Right renal cortex interstitium (tissue), 3 donors: ENCODE measurements at places on chromosomes 5 and 9. TPM values are rescaled to one million over a fixed set of nuclear protein-coding genes. Genes with fewer than 3 reads are reported as not detected.
A peak's percentile ranks its signal among the peaks of the same experiment; 100 is the strongest.

The AK8 gene
- 3.4 TPM for polyA plus RNA-seq

DNA sequence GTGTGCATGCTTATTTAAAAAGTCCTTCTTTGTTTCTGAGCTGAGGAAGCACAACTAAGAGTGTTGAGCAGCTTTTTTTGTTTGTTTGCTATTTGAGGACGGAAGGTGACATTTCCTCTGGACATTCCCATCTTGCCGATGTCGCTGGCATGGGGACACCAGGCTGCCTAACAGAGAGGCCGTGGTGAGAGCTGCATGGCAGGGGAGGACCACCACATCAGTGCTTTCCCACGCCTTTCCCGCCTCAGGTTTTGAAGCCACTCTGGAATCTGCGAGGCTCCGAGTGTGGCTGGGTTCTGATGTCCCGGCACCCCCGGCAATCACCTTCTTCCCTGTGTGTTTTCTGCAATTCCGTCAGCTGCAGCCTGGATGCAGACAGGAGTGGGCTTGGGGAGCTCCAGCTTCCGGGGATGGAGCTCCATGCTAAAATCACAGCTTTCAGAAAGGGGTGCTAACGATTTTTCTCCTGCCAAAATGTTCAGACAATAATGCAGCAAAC lies 259.8 kb upstream of the IRX4 start:
- no peak for DNase-seq

DNA sequence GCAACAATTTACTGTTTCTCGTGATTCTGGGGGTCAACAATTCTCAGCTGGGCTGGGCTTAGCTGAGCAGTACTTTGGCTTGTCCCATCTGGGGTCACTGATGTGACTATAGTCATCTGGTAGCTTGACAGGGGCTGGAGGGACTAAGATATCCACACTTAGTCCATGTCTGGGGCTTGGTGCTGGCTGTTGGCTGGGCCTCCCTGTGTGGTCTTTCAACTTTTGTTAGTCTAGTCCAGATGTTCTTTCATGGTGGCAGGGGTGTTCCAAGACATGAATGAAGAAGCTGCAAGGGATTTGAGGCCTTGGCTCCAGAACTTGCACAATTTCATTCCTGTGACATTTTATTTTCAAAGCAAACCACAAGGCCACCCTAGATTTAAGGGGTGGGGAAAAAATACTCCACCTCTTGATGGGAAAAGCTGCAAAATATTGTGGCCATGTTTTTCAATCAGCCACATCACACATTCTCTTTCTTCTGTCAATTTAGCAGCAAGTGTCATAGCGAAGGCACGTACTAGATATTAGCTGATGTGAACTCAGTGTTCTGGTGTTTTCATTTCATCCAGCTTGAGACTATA lies 59.2 kb downstream of the TSSK1B start:
- peak; percentile 48 for DNase-seq

- no peak for DNase-seq
Observed at GRCh38 chr9:82167296-82167695, 178.7 kb downstream of the SPATA31D1 start.

- DNase-seq, result no peak
Observed at GRCh38 chr5:65066387-65067146, 297.8 kb downstream of the CWC27 start.

The PPP2R2B gene
- 15.0 TPM for polyA plus RNA-seq

- no peak for DNase-seq
Observed at GRCh38 chr5:172528440-172528839, 74.1 kb upstream of the SH3PXD2B start.

The ADAMTSL1 gene
- polyA plus RNA-seq, result 16.1 TPM

DNA sequence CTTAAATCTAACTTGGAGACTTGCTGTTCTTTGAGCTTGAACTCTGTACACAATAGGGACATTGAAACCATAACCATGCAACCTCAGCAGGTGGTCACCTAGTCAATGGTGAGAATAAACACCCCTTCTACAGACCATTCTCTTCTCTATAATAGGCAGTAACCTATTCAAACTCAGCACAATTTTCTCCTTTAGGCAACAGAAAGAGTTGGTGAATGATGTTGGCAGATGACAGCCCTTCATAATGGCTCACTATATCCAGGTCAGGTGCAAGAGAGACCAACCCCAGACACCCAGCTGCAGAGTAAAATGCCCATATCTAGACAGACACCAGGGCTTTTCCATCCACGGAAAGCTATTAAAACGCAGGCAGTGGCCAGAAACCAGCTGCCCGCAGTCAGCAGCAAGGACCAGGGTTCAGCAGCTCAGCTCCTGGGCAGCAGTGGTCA lies 106.7 kb downstream of the SERINC5 start:
- DNase-seq, result no peak

The FABP6 gene
- 0.23 TPM for polyA plus RNA-seq

The SLC1A1 gene
- polyA plus RNA-seq, result 23.6 TPM

The SAXO1 gene
- 0.22 TPM for polyA plus RNA-seq

GRCh38 chr5:172554562-172554961 lies 86.5 kb upstream of the NEURL1B start:
- DNase-seq, result no peak

DNA sequence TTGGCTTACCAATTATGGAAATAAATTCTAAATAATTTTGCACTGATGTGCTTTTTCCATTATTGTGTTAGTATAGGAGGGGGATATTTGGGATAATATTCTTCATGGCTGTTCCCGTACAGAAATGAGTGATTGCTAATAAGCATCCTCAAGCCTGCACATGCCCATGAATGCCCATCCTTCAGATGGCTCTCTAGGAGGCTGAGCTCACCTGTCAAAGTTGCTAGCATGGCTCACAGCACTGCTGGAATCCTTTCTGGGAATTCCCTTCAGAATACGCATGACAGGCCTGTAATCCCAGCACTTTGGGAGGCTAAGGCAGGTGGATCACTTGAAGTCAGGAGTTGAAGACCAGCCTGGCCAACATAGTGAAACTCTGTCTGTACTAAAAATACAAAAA lies 124.1 kb downstream of the NXNL2 start:
- DNase-seq, result no peak

The EPB41L4B gene
- polyA plus RNA-seq, result 13.4 TPM

The FOXD4L3 gene
- polyA plus RNA-seq, result not detected

DNA sequence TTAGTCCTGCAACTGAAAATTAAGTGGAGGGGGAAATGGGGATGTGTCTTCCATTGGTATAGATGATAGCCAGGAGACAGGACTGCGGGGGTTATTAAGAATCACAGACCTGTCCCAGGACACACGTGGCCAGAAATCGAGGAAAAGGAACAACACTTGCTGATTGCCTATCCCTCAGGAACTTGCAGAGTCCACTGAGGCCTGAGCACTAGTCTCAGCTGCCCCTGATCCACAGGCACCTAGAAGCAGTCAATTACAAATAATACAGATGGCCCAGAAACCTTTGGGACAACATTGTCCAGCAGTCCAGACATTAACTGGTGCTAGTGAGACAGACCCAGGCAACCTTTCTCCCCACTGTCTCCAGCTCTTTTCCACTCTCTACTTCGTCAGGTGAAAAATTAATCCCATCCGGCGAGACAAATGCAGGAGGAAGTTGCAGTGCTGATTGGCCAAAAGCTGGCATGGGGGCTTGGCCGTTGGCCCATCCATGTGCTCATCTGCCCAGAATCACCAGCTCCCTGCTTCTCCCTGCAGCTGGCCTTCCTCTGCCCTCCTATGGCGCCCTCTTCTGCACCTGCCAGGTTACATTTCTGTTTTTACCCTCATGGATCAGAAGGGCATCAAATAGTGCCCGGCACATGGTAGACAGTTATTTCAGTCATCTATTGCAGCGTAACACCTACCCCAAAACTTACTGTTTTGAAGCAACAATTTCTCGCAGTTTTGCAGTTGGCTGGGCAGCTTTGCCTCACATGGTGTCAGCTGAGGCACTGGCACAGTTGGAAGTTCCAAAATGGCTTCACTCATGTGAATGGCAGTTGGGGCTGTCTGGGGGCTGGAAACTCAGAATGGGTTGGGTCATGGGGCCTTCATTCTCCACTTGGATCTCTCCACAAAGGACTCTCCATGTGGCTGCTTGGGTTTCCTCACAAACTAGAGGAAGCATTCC lies 3.6 kb upstream of the B4GALT1 start:
- no peak for DNase-seq

DNA sequence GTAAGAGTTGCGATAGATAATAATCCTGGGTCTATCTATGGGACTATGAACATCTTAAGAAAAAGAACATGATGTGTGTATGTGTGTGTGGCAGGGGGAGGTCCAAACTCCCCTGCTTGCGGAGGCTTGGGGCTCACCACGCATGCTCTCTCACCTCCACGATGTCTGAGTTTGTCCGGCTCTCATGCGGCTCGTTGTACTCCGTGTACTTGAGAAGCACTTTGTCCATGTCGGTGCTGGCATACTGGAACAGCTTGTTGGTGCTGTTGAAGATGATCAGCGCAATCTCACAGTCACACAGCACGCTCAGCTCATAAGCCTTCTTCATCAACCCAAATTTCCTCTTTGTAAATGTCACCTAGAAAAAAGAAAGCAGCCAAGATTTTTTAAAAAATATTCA lies 78.5 kb downstream of the MEF2C start:
- no peak for DNase-seq

DNA sequence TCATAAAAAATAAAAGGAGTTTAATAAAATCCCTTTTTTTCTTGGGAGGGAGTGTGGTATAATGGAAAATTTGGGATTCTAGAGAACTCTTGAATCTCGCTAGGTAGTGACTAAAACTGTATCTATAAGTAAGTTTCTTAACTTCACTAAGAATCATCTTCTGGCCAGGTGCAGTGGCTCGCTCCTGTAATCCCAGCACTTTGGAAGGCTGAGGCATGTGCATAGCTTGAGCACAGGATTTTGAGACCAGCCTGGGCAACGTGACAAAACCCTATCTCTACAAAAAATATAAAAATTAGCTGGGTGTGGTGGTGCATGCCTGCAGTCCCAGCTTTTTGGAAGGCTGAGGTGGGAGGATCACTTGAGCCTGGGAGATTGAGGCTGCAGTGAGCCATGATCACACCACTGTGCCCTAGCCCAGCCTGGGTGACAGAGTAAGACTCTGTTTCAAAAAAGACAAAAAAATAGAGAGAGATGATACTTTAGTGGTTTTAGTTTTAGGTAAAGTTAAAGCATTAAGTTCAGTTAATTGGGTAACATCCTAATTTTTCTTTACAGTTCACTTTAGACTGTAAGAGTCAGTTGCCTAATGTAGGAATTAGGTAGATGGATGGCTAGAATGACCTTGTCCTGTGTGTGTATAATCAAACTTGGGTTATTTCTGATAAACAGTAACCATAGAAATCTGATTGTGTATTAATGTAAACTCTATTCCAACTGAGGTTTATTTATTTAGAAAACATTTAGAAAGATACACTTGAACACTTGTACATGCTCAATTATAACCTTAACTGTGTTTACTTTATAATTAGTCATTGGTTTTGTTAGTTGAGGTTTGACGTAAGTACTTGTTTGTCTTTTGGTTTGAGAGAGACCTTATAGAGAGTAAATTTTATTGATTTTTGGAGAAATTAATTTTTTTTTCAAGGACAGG lies 17.8 kb downstream of the UNC13B start:
- DNase-seq, result no peak

GRCh38 chr5:64854855-64855254 lies 86.1 kb downstream of the CWC27 start:
- DNase-seq, result no peak

The SPATA31E1 gene
- polyA plus RNA-seq, result 0.03 TPM

GRCh38 chr5:107466233-107466769 lies 204.4 kb downstream of the EFNA5 start:
- DNase-seq, result peak; percentile 54

GRCh38 chr9:135591506-135592330 lies 30.2 kb downstream of the PAEP start:
- no peak for DNase-seq

GRCh38 chr9:21789541-21790037 lies 12.8 kb upstream of the MTAP start:
- peak; percentile 73 for DNase-seq

GRCh38 chr9:97510797-97511654 lies 9.6 kb downstream of the TMOD1 start:
- DNase-seq, result no peak

The DRD1 gene
- not detected for polyA plus RNA-seq

DNA sequence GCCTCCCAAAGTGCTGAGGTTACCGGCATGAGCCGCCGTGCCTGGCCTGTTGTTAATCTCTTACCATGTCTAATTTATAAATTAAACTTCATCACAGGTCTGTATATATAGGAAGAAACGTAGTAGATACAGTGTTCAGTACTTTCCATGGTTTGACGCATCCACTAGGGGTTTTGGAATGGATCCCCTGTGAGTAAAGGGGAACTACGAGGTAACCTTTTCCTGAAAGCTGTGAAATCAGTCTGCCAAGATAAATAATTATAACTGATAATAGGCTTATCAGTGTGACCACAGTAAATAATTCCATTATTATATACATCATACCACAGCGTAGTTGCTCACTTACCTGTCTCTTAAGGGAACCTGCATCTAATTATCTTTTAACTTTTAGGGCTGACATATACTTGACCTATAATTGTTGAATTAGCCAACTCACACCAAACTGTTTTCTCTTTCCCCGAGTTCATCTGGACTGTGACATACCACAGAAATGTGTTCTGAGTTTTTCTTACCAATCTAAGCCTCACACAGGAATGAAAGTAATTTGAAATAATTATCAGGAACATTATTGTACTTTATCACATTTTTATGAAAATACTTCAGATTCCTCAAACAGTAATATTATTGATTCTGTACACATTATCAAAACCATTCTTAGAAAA lies 42.9 kb downstream of the DAPK1 start:
- no peak for DNase-seq

DNA sequence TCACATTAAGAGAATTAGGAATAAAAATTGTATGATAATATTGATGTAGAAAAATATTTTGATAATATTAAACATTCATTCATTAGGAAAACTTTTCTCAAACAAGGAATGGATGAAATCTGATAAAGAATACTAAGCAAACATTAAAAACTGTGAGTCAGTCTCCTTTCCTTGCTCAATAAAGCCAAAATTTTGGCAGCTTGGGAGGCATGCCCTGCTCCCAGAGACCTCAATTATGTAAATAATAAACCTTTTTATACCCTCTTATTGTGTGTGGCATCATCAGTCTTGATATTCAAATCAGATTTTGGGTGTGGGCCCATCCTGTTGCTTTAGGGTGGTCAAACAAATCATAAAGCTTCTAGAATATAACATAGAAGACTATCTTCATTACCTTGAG lies 36.6 kb upstream of the CCL21 start:
- DNase-seq, result no peak

The UBE2B gene
- polyA plus RNA-seq, result 127 TPM

DNA sequence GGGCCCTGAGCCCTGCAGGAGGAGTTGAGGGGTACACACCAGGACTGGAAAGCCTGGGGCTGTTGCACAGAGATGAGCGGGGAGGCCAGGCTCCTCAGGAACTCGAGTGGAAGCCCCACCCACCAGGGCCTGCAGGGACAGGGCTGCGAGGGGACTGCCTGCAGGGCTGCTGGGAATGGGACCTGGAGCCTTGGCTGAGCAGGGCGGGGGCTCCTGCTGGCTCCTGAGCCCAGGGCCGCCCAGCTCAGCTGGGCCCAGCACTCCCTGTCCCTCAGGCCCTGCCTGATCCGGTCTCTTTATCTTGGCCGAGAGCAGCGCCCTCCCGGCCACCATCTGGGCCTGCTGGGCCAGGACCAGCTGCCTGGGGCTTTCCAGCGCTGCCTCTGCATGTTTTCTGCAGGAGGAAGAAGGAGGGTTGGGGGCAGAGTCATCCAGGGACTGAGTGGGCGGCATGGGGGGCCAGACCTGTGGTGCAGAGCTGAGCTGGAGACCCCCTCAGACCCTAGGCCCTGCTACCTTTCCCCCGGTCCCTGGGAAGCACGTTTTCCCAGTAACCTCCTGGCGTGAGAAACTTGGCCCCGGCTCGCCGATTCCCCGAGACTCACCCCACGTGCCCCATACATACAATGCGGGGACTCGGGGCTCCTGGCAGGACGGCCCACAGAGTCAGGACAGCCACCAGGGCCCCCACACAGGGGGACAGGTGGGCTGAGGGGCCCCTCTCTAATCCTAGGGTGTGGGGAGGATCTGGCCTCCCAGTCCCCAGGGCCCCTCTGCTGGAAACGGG lies 9.4 kb downstream of the LCN12 start:
- no peak for DNase-seq
